ENCODE measurements at places on chromosomes 1 and 21. TPM values are rescaled to one million over a fixed set of nuclear protein-coding genes. Genes with fewer than 3 reads are reported as not detected.

GRCh38 chr21:34962586-34963222, 86.4 kb downstream of the RUNX1 start:
- DNase-seq: no peak

GRCh38 chr1:109478806-109479205, 4.9 kb upstream of the ATXN7L2 start:
- DNase-seq: no peak

- no peak for DNase-seq
These were observed 4.2 kb downstream of the SPATA21 start for GRCh38 chr1:16433030-16433429.

The SHISA4 gene
- 159 TPM for total RNA-seq

All from Right ventricle myocardium inferior (tissue), 1 donor.